SJSA1 (cell line): ENCODE measurements at places on chromosomes 2 and 18.
A peak's percentile ranks its signal among the peaks of the same experiment; 100 is the strongest.

- no peak for DNase-seq
Measured at GRCh38 chr18:67041334-67041733, 437.4 kb upstream of the CDH19 start.

DNA sequence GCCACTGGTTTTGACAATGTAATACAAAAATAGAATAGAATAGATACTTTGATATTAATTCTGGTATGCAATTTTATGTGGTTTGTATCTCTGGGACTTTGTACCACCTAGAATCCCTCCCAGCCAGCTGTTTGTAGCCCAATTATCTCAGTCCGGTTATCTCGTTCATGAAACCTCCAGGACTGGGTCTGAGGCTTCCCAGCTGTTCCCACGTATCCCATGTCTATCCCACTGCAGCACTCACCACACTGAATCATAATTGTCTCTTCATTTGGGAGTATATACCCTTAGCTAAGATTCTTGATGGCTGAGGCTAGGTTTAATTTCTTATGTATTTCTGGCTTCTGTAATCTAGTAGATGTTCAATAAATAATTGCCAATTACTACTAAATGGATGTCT, 104.4 kb upstream of the MAPRE2 start:
- DNase-seq, result no peak

DNA sequence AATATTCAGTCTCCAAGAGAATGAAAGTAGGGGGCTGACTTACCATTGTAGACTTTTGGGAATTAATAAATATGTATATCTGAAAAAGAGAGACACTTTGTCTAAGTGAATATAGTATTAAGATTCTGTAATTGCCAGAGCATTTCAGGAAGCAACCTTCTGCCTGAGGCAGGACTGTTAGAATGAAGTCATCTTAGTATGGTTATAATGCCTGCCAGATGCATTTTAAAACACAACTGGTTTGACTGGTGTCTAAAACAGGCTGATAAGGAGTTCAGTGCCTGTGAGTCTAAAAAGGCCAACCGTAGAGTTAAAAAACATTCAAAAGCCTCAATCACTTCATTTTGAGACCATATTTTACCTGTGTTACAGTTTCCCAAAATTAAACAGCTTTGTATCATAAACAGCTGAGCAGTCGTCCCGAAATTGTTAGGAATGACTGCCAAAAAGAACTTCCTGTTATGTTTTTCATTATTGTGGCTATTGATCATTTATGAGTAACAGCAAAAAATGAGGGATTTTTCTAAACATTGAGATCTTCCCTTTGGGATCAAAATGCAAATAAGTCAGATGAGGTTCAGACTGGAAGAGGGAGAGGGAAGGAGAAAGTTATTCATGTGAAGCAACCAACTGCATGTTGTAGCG, 443.9 kb downstream of the PID1 start:
- DNase-seq, result no peak

GRCh38 chr2:228318218-228318617, 136.7 kb upstream of the SPHKAP start:
- DNase-seq, result no peak

GRCh38 chr2:202965810-202966460, 48.7 kb upstream of the NBEAL1 start:
- no peak for DNase-seq

- DNase-seq, result no peak
Measured at GRCh38 chr2:68256093-68256450, 3.7 kb upstream of the PPP3R1 start.

DNA sequence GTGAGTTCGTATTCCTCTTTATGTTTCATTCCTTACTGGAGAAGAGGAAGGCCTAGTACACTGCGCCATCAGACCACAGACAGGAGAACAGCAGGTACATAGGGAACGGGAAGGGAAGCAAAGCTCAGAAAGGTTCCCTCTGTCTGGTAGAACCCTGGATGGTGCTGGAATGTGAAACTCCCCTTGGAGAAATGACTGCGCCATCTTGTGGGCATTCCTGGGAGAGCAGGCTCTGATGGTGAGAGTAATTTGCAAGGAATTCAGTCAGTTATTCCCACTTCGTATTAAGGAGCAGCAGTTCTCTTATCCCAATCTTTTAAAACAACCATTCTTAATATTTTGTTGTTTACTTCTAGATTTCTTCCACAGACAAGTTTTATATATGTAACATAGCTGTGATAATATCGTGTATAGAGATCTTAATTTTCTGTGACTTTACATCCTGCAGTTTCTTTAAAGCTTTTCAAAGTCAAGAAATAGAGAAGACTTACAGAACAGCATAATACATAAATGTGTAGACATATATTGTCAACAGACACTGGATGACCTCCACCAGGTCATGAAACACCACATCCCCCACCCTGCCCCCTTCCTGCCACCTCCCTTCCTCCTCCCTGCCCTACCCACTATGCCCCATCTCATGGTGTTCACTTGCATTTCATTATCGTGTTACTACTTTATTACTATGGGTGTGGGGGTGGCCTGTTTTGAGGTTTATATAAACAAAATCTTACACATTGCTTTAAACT, 83.9 kb downstream of the ARHGEF4 start:
- DNase-seq, result peak; percentile 71

- DNase-seq, result no peak
Measured at GRCh38 chr2:43384143-43384542, 157.7 kb upstream of the ZFP36L2 start.

GRCh38 chr2:237726401-237726830, 72.2 kb upstream of the RBM44 start:
- DNase-seq, result no peak

GRCh38 chr2:54706622-54707021, 16.8 kb upstream of the EML6 start:
- DNase-seq, result no peak

DNA sequence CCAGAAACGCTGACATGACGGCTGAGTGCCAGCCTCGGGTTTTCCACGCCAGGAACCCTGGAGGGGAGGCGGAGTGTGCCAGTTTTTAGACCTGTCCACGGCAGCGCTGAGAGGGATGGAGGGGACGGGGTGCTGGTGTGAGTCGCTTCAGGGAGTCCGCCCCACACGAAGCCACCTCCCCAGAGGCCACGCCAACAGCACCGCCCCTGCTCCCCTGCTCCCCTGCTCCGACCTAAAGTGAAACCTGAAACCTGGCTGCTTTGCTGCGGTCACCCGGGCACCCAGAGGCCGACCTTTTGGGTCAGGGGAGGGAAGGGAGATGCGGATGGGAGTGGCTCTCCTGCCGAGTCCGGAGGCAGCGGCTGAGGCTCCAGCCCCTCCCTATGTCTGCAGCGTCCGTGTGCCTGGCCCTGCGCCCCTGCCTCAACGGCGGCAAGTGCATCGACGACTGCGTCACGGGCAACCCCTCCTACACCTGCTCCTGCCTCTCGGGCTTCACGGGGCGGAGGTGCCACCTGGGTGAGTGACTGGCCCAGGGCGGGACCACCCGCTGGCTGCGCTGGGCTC, 38.1 kb downstream of the SNED1 start:
- DNase-seq, result peak; percentile 81

DNA sequence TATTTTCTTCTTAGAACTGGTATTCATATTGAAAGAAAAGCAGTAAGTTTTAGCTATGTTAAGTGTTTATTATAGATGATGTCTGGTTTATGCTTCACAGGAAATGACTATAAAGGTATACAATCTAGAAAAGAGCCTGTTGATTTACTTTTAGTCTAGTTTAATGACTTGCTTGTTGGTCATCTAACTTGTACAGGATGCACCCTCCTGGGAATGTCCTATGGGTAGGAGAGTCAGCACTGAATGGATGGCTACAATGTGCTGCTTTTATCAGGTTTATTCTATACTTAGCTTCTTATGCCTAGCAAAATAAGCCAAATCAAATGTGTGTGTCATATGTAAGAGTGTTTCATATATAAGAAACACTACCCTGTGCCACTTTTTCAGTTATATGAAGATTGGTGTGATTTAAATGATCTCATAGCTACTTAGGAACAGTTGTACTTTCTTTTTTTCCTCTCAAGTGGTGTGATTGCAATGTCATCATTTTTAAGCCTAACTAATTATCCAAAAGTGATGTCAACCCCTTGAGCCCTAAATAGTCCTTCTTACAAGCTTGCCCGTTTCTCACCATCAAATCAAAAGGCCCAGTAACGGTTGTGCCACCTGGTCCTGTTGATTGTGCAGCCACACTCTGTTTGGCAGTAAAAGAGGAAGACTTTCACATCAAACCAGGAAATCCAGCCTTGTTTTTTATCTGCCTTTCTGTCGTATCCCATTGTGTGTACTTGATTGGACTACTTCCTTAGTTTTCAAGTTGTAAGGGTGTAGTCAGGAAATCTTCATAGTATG, 176.0 kb downstream of the DIS3L2 start:
- DNase-seq, result no peak

- no peak for DNase-seq
Measured at GRCh38 chr2:69253112-69253511, 133.9 kb downstream of the GFPT1 start.

GRCh38 chr2:217360781-217361482, 501.1 kb upstream of the TNP1 start:
- DNase-seq, result peak; percentile 93

GRCh38 chr2:158903711-158904405, 64.6 kb upstream of the TANC1 start:
- DNase-seq, result no peak

GRCh38 chr2:158687315-158687714, 107.8 kb upstream of the DAPL1 start:
- no peak for DNase-seq

- no peak for DNase-seq
Measured at GRCh38 chr18:23213200-23213599, 77.9 kb downstream of the CABLES1 start.

- no peak for DNase-seq
Measured at GRCh38 chr2:218125626-218126080, at the start of gene CXCR2. Gene CXCR2, plus strand, starts transcription at chr2:218126028. Its CDS starts 8,774 bp downstream, at chr2:218134802.

DNA sequence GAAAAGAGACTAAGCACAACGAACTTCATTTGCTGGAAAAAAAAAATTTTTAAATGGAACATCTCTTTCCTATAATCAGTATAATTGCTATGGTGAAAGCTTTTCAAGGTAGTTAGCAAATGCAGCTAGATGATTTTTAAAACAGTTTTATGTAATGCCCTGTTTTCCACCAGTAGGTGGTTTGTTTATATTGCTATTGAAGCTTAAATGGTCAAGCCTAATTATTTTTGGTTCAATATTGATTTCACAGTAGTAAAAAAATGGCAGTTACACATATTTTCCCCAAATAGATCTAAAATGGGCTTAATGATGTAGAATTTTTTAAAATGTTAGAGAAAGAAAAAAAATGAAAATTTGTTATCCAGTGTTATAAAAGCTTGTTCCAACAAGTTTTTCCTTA, 70.2 kb downstream of the CDH19 start:
- no peak for DNase-seq

DNA sequence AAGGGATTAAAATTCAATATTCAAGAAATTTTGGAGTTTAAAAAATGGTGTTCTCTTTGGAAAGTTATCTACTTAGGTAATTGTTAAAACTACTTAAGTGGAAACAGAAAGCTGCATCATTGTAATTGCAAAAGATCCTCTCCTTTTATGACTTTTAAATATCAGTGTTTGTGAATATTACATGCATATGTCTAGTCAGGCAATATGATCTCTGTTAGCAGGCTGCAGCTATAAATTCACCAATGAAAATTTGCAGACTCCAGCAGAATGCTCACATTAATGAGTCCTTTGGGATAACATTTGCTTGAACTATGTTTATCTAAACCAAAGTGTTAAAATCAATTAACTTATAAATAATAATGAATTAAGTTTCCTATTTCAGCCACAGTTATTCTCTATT, 59.2 kb upstream of the CSRNP3 start:
- no peak for DNase-seq

DNA sequence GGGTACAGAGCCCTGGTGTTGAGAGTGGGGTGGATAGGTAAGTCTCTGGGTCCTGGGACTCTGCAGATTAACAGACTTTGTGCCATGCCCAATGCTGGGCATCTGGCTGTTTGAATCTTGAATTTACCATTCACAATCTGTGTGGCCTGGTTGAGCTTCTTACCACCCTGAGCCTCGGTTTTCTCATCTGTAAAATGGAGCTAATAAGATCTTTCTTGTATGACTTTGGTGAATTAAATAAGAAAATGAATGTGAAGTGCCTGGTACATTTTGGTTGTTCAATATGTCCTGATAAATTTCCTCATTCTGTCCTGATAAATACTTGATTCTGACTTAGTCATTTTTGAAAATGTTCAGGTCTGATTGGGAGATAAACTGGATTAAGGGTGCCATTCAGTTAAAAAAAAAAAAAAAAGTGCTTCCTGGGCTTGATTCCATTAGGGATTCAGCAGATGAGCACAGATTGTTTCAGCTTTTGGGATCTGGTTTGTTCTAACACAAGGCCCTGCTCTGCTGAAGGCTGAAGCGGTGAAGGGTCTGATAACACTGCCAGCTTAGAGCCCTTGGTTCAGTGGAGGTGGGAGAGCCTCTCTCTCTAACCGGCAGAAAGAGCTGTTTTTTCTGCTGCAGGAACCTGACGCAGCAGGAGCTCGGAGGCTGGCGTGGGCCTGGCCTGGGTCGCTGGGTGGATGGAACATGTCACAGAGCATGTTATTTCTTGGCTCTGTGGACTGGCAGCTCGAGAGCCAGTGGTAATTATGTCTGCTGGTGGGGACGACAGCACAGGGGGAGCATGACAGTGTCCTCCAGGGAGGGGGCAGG, 84.5 kb upstream of the MCFD2 start:
- no peak for DNase-seq

- DNase-seq, result no peak
Measured at GRCh38 chr2:18924886-18925285, 335.5 kb upstream of the NT5C1B start.

DNA sequence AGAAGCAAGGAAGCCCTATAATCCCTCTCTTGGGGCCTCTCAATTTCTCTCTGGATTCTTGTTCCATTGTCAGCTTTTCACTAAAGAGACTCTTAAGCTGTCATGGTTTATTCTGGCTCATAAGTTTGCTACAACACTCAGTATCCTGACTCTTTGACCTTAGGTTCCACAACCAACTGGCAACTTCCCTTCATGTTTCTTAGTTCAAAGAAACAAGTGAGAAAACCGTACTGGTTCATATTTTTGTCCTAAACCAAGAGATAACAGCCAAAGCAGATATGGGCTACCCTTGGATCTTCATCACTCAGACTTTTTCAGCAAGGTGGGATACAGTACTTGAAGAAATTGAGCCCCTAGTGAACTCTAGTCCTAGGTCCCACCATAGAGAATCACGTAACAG, 109.9 kb upstream of the CRIM1 start:
- DNase-seq, result no peak

GRCh38 chr2:233060980-233061590, 943 bp downstream of the INPP5D start:
- no peak for DNase-seq

DNA sequence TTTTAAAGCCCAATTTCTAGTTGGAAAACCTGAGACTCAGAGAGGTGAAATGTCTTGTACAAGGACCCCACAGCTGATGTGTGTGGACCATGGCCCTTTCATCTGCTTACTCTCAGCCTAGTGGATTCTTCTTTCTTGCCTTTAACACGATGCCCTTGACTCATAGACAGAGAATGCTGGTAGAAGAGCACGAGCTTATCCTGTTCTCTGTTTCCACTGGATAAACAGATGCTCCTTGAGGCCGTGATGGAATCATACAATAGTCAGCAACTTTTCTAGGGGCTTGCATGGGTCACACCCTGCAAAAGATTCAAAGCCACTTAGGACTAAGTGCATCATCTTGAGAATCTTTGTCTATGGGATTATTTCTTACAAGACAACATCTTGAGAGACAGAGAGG, 50.9 kb downstream of the MYCN start:
- no peak for DNase-seq
